Inflammatory macrophage (primary cell): ENCODE measurements at places on chromosomes 5 and 9.
A peak's percentile ranks its signal among the peaks of the same experiment; 100 is the strongest.

DNA sequence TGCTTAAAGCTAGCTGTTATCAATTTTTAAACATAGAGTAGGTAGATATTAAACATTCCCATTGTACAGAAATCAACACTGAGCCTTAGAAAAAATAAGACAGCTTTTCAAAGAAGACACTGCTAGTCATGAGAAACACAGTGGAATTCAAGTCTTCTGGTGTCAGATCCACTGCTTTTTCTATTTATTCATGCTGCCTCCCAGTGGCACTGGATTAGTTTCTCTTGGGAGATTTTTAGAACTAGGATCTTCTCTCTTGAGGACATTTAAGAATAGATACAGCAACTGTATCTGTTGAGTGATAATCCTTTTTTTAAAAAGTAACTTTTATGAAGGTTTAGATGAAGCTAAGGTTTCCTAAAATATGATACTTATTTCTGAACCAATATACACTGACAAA is 1635.4 kb upstream of the C9orf72 start:
- no peak for DNase-seq

- no peak for DNase-seq
Observed at GRCh38 chr5:50715001-50715400, 48.6 kb downstream of the PARP8 start.

DNA sequence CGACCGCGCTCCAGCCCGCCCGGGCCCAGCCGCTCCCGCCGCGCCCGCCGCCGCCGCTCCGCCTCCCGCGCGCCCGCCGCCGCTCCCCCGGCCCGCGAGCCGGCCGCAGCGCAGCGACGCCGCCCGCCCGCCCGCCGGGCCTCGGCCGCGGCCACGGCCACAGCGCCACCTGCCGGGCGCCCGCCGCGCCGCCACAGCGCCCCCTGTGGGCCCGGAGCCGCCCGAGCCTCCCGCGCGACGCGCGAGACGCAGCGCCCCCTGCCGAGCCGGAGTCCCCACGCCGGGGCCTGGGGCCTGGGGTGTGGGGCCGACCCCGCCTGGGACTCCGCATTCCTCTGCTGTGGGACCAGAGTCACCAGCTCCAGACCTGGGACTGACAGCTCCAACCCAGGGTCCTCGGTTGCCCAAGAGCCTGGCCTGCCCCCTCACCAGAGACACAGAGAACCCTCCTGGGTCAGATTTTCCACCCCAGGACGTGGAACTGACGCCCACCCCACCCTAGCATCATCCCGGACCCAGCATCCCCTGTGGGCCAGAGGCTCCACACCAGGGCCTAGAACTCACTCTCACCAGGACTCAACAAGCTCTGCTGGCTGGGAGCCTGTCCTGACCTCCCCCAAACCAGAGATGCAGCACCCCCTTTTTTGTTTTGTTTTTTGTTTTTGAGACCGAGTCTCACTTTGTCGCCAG is at the start of gene RAPGEF1:
Gene RAPGEF1 (minus strand): TSS at position 118 of the 690 bp plus-strand sequence. CDS start 246 bp downstream, outside the sequence.
- DNase-seq = peak; percentile 52

- DNase-seq = peak; percentile 54
Observed at GRCh38 chr5:54480296-54480695, 24.8 kb downstream of the HSPB3 start.

- DNase-seq = peak; percentile 10
Observed at GRCh38 chr5:154221371-154221896, 30.9 kb downstream of the GALNT10 start.

DNA sequence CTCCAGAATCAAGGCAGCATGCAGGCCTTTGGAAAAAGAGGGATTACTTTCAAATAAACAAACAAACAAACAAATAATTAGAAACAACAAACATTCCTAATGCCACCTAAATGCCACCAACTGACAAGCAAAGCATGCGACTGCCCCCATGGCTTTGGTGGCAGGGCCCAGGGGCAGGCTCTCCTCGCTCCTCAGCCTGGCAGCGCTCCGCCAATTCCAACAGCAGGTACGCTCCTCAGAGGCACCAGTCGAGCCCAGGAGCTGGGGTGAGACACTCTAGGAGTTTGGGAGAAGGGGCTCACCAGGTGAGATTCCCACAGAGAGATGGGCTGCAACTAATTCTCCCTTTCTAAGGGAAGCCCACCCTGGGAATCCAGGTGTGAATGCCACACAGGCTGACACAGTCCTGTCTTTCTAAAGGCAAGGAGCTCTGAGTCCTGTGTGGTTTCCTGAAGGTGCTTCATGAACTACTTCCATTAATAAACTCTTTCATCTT is 27.8 kb downstream of the CSF2 start:
- no peak for DNase-seq

GRCh38 chr9:13450723-13451122 is 171.2 kb upstream of the MPDZ start:
- DNase-seq = no peak

- DNase-seq = no peak
Observed at GRCh38 chr5:34957857-34958690, 28.7 kb downstream of the DNAJC21 start.

GRCh38 chr5:94544031-94544650 is 74.3 kb downstream of the KIAA0825 start:
- peak; percentile 63 for DNase-seq

GRCh38 chr5:141338538-141339306 is at the start of gene PCDHGA2:
Gene PCDHGA2 (plus strand): TSS chr5:141338760.
- peak; percentile 14 for DNase-seq

- DNase-seq = no peak
Observed at GRCh38 chr9:122036988-122037387, 56.1 kb downstream of the TTLL11 start.

GRCh38 chr5:125698420-125698819 is 724.8 kb upstream of the GRAMD2B start:
- no peak for DNase-seq

- no peak for DNase-seq
Observed at GRCh38 chr5:139379626-139380449, 3.3 kb downstream of the SLC23A1 start.

GRCh38 chr5:44331471-44332050 is 57.7 kb downstream of the FGF10 start:
- DNase-seq = no peak

- DNase-seq = peak; percentile 17
Observed at GRCh38 chr9:84668196-84669012, 1.1 kb upstream of the NTRK2 start.

GRCh38 chr5:96875791-96876291 is 459 bp upstream of the ERAP2 start:
- no peak for DNase-seq

GRCh38 chr9:5611321-5612184 is 17.4 kb upstream of the RIC1 start:
- no peak for DNase-seq
